ENCODE measurements at places on chromosomes 5 and 9.

DNA sequence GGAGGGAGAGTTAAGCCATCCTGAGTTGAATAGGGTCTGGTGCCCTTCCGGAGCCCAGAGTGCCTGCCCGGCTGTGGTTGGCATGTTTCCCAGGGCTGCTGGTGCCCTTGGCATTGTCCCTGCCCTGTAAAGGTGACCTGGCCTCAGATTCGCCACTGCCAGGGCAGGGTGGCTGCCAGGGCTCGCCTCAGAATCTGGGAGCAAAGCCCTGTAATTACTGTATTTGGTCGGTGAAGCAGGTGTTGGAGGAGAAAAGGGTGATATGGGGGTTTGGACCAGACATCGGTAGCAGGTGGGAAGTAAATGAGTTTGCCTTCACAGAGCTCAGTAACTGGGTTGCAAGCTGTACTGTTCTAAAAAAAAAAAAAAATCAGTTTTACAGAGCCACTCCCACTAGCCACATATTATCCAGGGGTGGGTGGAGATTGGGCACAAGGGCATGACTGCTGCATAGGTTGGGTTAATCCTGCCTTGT is 47.6 kb downstream of the RGS3 start:
- no peak for DNase-seq

DNA sequence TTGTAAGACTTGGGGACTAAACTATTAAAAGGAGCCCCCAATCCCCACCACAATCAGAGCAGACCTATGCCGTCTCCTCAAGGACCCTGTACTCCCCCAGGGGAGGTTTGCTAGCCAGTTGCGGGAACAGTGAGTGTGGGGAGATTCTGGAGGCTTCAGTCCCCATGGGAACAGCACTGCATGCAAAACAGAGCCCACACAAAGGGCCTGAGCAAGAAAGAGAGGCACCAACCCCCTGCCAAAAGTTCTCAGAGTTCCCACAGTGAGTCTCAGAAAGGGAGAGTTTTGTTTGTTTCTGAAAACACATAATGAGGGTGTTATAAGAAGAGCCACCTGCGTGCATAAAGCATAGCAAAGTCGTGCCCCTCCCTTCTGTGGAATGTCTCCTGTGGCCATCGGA is 56.6 kb downstream of the CFAP90 start:
- DNase-seq = no peak

- DNase-seq = no peak
These were observed 262.5 kb upstream of the CHD1 start for GRCh38 chr5:99191206-99191745.

DNA sequence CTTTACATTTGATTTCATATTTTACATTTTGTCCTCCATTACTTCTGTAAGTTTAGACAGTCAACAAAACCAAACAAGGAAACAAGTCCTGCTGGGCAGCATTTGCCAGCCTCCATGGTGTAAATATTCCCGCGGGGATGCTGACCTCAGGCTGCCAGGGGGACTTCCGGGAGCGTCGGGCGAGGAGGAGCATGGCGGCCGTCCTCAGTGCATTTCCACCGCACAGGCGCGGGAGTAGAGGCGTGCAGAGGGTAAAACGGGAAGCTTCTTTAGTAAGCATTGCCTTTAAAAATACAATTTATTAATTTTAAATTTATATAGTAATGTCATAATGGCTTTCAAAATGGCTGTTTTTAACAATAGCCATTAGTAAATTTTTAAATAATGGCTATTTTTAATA is 385.3 kb upstream of the IRX4 start:
- no peak for DNase-seq

DNA sequence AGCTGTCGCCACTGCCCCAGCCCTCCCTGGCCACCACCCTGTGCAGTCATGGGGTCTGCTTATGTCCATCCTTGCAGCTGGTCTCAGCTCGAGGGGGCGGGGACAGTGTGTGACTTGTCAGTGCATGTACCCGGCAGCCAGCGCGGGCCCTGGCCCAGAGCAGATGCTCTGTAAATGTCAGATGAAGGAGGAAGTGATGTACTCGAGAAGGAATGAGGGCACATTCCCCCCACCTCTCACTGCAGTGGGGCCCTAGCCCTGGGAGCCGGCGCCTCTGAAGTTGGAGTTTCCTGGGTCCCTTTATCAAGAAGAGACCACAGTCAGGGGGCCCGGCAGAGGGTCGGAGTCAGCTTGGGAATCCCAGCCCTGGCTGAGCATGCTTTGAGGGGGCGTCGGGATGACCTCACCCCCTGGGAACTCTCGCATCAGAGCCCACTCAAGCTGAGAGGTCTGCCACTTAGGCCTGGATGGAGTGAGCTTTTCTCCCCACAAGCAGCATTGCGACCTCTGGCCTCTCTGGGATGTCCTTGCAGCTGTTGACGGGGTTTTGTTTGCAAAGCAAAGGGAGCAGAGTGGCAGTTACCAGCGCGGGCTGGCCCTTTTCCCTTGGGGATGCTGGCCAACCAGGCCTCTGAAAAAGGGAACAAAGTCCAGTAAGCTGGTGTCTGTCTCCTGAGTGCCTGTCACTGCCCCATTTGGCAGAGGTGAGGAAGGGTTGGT is 19.0 kb downstream of the NEURL1B start:
- DNase-seq = no peak

- no peak for DNase-seq
These were observed 839 bp downstream of the MED27 start for GRCh38 chr9:132078699-132079356.

DNA sequence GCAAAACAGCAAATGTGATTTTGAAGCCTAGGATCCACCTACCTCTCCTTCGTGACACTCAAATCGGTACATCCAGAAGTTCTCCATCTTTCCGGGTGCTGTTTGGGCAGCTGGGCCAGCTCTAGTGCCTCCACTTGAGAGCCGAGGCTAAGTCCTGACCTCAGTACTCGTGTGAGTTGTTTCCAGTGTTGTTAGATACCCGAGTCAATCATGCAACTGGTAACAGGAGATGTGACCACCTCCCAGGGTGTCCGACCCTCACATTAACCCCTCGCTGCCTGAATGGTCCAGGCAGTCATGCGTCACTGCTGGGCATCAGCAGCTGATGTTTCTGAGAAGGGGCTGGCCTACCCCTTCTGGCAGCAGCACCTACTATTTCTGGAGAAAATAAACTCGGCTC is 170.3 kb downstream of the ENTREP1 start:
- no peak for DNase-seq

GRCh38 chr5:13624283-13625074 is 320.0 kb downstream of the DNAH5 start:
- no peak for DNase-seq

GRCh38 chr9:16121601-16122286 is 568.9 kb downstream of the CCDC171 start:
- DNase-seq = no peak
